ENCODE measurements at places on chromosomes 3 and 15.

- peak; percentile 42 for DNase-seq
Observed at GRCh38 chr3:105195260-105195659, 171.4 kb upstream of the ALCAM start.

DNA sequence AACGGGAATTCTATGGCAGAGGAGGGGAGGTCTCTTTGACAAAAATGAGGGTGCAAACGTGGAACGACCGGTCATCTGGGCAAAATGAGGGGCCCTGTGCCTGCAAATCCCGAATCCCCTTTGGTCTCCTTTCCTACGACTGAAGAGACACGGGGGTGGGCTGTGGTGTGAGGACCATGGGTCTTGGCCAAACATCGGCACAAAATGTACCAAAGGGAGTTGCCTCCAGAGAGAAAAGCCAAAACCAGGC, 498 bp downstream of the ZNF280D start:
- DNase-seq: no peak

GRCh38 chr3:130470126-130470525, 46.9 kb upstream of the COL6A6 start:
- peak; percentile 14 for DNase-seq

- peak; percentile 89 for DNase-seq
Observed at GRCh38 chr15:67510597-67511190, 10.2 kb upstream of the C15orf61 start.

DNA sequence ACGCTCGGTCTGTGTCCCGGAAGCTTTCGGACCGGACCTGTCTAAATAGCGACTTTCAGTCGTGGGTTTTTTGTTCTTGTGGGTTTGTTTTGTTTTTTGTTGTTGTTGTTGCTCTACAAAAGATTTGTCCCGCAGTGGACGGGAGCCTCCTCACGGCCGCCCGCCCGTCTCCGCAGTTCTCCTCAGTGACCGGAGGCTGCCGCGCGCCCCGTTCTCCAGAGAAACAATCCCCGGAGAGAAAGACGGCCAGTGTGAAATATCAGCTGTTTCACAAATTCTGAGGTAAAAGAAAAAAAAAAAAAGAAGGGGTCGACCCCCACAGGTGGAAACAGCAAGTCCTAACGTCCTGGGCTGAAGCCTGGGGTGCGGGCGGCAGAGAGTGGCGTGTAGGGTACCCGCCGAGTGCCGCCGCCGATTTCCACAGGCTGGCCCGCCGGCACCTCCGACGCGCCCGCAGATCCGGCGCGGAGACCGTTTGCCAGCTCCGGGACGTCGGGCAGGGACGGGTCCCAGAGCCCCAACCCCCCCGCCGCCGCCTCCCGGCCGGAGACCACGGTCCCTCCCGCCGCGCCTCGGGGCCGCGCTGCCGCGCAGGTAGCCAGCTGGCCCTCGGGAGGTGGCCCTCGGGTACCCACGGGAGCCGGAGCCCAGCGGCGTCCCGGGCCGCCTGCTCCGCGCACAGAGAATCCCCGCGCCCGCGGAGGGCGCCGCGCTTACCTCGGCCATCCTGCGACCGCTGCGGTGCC, 478 bp downstream of the BNC1 start:
- no peak for DNase-seq

- DNase-seq: peak; percentile 99
Observed at GRCh38 chr3:73602170-73602569, 22.6 kb downstream of the PDZRN3 start.

DNA sequence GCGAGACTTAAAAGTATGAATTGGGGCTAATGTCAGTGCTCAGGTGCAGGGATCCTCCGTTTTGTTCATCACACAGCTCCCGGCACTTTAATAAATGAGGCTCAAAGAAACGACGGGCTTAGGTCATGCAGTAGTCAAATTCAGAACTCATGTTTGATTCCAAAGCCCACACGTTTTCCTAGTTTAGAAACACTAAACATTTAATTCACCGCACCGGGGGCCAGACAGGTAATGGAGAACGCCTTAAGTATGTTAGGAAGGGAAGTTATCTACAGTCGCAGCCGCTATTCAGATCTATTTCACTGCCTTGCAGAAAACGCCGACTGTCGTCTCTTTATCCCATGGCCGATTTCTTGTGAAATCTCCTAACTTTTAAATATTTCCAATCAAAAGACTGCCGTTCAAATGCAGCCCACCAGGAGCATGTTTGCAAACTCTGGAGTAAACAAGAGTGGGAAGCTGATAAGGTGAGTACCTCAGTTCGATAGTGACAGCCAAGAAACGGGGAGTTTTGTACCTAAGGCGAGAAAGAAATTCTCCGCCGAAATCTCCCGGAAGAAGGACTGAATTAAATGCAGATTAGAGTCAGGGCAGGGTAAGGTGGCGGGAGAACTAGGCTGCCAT, 569 bp downstream of the HIGD2B start:
- no peak for DNase-seq

DNA sequence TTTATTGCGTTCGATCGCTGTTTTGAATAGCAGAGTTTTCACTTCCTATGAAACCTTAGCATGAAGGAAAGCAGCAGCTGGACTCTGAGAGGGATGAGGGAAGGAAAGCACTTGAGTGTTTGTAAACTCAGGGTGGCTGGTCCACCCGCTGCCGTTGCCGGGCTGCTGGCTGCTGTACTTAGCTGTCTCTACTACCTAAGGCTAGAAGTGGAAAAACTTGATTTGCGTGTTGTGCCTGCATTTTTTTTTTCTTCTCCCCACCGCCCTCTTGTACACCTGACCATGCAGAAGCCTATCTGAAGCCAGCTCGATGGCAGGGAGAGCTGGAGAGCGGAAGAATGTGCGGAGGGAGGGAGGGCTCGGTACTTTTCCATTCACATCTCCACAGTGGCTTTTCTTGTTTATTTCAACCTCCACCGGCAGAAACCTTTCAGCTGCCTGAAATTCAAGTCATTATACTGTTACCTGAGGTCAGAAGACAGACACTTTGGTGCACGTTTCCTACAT, 4.8 kb upstream of the BCL6 start:
- DNase-seq: no peak

All from fibroblast of skin of right biceps (primary cell).